ENCODE measurements at places on chromosomes 1 and 21.

DNA sequence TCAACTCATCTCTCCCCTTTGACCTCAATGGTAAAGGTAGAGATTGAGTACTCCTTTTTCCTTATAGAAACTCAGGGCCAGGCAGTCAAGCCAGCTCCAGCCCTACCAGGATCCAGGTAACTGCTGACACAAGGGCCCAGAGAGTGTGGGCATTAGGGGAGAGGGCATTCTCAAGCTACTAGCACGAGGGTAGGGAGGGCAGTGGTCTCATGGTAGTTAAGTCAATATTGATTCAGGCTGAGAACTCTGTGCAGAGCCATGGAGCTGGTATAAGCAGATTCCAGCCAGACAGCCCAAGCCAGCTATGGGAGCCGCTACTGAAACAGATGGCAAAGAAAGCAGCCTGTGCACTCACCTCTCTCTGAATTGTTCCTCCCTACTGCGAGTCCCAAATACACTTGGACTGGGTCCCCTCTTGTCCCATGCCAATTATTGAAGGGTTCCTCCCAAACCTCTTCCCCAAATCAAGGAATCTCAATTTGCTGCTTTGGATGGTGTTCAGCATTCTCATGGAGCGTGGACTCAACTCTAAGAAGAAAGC lies 2.8 kb downstream of the PI4KB start:
- no peak for DNase-seq

DNA sequence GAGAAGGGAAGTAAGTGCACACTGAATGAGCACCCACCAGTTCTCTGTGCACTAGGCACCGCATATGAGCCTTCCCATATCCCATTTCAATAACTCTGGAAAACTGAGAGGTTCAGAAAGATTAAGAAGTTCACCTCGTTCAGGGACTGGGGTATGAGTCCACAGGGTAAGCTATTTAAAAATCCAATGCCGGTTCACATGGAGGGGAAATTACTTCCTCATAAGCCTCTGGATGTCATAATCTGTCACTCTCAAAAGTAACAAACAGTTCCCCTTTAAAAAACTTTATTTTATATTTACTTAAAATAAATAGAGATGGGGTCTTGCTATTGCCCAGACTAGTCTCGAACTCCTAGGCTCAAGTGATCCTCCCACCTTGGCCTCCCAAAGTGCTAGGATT lies 1.9 kb downstream of the OR2B11 start:
- DNase-seq, result no peak

- DNase-seq, result peak; percentile 5
These were observed 135.4 kb downstream of the PROX1 start for GRCh38 chr1:214123061-214123784.

GRCh38 chr1:1132956-1133750 lies 17.3 kb upstream of the C1orf159 start:
- no peak for DNase-seq

DNA sequence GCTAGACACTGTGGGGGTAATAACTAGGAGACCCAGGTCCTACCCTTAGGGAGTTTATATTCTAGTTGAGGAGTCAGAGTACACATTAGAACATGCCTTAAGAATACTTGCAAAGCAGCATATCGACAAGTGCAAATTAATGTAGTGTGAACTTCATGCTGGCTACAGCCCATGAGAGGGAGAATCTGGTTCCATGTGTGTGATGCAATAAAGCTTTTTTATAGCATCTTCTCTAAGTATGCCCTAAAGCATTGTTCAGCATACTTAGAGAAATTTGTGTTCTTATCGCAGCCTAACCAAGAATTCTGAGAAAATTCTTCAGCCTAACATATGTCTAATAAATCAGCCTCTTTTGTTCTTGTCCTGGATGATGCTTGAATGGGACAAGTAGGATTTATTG lies 95.5 kb downstream of the SDCCAG8 start:
- DNase-seq, result no peak

DNA sequence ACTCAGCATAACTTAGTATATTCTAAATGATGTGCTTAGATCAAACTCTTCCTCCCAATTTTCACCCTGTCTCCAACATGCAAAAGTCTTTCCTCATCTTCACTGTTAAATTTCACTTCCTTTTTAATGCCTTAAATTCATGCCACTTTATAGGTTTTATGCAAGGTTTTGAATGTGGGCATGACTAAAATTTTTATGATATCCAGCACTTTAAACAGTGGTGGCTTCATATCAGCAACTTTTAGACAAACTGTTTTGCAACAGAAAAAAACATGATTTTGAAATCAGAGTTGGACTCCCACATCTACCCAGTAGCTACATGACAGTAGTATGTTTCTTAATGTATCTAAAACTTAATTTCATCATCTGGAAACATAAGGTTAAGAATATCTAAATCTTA lies 84.7 kb upstream of the ZP4 start:
- DNase-seq, result no peak

DNA sequence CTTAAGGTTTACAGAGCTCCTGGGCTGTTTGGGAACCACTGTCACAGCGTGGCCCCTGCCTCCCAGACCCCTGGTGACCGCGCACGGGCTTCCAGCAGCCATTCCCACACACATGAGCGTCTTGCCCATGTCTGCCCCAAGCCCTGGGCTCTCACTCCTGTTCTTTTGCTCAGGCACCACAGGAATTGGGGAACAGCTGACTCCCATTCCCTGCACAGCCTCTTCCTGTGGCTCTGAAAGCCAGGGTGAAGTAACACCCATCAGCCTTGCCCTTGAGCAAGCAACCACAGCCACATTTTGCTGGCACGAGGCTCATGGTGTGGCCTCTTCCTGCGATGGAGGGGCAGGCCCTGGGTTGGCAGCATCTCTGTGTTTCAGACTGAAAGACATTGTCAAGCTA lies 14.3 kb upstream of the GPR157 start:
- DNase-seq, result no peak

GRCh38 chr1:87278825-87279535 lies 49.7 kb upstream of the LMO4 start:
- DNase-seq, result no peak

GRCh38 chr1:206723462-206723804 lies 38.7 kb downstream of the MAPKAPK2 start:
- DNase-seq, result no peak

- DNase-seq, result no peak
These were observed 203.6 kb upstream of the CHODL start for GRCh38 chr21:18041012-18041411.

DNA sequence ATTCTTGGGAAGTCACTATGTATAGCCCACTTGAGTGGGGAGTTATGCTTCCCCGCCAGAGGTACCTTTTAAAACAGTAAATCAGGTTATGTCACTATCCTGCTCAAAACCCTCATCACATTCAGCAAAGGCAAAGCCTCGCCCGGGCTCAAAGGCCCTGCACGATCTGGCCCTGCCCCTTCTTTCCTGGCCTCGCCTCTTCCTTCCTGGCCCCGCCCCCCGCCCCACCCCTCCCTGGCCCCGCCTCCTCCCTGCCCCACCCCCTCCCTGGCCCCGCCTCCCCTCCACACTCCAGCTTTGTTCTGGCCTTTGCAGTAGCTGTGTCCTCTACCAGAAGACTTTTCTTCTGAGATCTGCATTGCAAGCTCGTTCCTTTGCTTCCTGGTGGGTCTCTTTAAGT lies 6.6 kb downstream of the LDLRAD2 start:
- no peak for DNase-seq

- DNase-seq, result no peak
These were observed 403.3 kb downstream of the KIF26B start for GRCh38 chr1:245558069-245558468.

DNA sequence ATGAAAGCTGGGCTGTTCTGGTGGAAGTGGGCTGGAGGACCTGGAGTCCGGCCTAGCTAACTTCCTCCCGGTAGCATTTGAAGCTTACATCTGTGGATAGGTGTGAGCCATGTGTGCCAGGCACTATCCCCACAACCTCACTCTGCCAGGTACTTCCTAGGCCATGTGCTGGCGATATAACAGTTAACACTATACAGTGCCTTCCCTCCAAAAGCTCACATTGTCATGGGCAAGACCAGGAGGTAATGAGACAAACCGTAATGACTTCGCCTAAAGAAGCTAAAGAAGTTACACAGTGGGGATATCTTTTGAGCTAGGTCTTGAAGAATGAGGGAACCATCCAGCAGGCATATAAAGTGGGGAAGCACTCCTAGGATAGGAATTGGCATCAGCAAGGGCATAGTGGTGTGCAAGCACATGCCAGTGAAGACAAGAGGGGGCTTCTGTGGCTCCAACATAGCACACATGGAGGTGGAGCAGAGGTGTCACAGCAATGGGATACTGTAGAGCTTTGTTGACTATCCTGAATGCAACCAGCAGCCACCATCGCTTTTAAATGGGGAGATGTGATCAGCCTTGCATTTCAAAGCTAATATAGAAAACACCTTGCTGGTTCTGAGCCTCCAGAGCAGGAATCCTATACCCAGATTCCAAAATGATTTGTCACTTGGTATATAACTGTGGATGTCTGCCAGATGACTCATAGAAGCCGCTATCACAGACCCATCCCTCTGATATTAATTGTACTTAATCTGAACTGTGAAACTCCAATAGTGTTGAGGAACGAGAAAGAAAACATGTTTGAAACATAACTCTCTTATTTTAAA lies 466.3 kb downstream of the LMO4 start:
- no peak for DNase-seq

DNA sequence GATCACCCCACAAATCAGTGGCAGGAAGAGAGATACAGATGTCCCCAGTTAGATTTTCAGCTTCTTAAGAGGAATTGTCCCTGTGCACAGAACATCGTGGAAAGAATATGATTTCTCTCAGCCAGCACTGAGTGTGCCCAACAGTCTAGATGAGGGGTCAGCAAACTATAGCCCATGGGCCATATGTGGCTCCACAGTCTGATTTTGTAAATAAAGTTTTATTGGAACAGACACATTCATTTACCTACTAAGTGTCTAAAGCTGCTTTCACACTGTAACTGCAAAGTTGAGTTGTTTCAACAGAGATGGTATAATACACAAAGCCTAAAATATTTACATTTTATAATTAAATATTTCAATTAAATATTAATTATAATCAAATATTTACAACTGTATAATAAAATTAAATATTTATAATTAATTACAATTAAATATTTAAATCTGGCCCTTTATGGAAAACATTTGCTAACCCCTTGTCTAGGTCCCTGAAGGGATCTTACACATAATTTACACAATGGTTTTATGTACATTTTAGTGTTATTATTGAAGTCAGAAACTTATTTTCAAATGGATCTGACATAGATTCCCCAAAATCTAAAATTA lies 407.6 kb downstream of the PTPRU start:
- DNase-seq, result no peak

- no peak for DNase-seq
These were observed 59.6 kb upstream of the HOOK1 start for GRCh38 chr1:59755069-59755685.

Data from thymus (tissue), 14 donors.